ENCODE measurements at places on chromosomes 6 and 20.

- no peak for DNase-seq
These were observed 205.0 kb upstream of the KCNQ5 start for GRCh38 chr6:72416744-72417465.

GRCh38 chr20:55160037-55160436 lies 684.6 kb downstream of the DOK5 start:
- DNase-seq, result no peak

DNA sequence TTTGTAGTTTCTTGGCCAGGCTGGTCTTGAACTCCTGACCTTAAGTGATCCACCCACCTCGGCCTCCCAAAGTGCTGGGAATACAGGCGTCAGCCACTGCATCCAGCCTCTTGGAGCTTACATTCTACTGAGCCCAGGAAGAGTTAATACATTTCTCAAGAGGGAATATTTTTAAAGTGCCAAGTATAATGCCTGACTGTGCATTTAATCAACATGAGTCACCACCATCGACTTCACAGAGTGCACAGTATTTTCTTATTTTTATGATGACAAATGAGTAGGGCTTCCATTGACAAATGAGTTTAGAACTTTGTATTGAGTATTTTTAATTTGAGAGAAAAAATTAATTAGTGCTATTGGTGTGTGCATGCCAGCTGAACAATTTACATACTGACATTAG lies 72.2 kb downstream of the SASH1 start:
- DNase-seq, result no peak

- no peak for DNase-seq
These were observed 283.9 kb downstream of the FOXC1 start for GRCh38 chr6:1893470-1894130.

DNA sequence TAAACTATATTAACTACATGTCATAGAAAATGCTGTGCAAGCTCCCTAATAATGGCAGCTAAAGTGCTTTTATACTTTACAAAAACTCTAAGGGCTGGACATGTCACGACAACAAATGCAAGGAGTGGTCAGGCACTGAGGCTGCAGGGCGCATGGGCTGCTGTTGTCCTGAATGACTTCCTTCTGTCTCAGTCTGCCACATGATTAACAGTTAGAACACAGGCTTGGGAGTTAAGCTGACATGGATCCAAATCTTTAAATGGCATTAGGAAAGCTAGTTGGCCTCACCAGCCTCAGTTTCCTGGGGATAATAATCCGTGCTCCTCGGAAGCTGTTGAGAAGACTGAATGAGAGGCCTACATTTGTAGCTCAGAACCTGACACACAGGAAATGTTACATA lies 57.4 kb downstream of the PREP start:
- no peak for DNase-seq

GRCh38 chr6:142647449-142648035 lies 297.4 kb downstream of the HIVEP2 start:
- no peak for DNase-seq

DNA sequence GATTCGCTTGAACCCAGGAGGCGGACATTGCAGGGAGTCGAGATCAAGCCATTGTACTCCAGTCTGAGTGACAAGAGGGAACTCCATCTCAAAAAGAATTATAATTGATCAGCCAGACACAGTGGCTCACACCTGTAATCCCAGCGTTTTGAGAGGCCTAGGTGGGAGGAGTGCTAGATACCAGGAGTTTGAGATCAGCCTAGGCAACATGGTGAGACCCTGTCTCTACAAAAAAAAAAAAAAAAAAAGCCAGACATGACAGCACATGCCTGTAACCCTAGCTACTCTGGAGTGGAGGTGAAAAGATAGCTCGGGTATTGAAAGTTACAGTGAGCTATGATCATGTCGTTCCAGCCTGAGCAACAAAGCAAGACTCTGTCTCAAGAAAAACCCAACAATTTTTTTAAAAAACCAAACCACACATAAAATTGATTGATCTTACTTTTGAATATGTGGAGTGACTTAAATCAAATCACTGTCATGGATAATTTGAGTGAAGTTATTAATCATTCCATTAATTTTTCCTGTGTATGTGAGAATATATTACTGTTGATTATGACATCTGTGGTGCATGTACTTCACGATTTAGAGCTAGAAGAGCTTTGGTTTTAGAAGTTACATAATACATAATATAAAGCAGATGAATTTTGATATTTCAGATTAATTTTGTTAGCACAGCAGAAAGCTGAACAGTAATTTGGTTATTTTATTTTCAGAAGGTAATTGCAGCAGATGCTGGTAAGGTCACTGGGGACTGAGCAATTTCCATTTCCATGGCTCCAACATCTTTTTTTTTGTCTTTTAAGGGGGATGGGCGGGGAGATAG lies 34.4 kb downstream of the NCOA7 start:
- no peak for DNase-seq

DNA sequence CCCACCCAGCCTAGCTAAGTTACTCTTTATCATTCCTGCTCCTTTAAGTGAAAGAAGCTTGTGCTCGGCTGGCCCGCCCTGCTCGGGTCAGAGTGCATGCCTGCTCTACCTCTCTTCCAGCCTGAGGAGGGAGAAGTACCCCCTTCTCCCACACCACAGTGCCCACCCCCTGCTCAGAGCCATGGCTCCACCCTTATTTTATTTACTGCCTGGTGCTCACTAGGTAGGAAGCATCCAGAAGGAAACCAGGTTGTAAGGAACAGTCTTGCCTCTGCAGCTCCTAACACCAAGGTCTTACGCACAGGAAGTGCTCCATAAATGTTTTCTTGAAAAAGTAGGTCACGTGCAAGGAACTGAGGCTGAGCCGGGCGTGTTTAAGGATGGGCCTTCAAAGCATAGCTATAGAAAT lies 105.7 kb upstream of the SNX9 start:
- DNase-seq, result no peak

DNA sequence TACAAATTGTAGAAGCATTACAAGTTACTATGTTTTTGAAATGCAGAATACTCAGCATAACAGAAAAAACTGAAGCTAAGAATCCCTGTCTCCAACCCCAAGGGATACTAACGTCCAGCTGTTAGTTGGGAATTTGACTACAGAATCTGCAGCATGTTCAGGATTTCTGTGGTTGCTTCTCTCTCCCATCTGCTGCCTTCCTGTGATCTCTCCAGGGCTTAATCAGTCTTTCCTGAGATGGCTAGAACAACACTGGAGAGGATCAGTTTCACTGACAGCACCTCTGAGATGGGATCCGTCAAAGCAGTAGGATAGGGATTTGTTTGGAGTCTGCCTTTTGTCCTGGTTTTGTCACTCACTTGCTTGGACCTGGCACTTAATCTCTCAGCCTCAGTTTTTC lies 73.3 kb upstream of the NUP153 start:
- no peak for DNase-seq

DNA sequence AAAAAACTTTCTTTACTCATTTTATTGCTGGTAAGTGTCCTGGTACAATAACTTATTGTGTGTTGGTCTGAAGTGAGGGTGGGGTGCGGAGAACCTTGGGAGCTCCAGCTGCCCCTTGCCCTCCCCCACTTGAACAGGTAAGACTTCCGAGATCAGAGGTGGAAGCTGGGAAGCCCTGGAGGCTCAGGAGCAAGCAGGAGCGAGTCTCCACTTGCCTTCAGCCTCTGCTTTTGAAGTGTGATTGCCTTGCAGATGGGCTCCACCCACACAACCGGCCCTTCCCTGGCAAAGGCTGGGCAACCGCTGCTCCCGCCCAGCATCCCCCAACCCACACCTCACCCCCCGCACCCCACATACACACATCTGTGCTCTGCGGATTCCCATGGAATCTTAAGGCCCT lies 179.6 kb downstream of the TFAP2C start:
- DNase-seq, result no peak

DNA sequence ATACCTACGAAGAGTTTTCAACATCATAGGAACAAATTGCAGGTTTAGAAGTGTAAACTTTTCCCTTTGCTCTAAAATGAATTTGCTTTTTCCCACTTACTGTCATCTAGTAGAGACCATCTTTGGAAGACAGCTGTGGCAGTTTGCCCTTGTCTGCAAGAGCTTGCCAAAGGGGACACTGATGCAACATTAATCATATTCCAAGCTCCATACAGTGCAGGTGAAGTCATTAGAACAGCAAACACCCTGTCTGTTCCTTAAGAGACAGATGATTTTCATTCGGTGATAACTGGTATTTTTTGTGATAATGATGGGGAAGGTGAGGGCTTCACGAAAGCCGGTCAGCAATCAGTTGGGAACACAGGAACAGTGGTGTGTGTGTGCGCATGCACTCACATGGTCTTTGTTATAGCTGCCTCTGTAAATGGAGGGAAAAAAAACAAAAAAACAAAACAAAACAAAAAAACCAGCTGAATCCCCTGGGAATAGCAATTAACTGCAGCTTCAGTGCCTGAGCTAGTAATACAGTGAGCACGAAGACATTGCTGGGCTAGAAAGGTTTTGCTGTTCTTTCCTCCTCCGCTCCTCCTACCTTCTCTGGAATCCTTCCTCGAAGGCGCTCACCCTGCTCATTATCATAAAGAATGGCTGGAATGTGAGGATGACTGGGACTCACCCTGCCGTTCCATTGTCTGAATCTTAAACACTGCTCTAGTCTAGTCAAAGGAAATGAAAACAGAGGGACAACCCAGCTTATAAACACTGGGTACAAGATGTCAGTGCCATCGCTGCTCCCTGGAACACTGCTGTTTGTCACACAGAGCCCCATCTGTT lies 35.2 kb upstream of the KIF13A start:
- no peak for DNase-seq

- no peak for DNase-seq
These were observed 110.0 kb downstream of the PHACTR1 start for GRCh38 chr6:12826584-12826983.

GRCh38 chr6:96652552-96652951 lies 89.6 kb downstream of the FHL5 start:
- no peak for DNase-seq

- no peak for DNase-seq
These were observed 31.8 kb downstream of the SAMD3 start for GRCh38 chr6:130190701-130191690.

DNA sequence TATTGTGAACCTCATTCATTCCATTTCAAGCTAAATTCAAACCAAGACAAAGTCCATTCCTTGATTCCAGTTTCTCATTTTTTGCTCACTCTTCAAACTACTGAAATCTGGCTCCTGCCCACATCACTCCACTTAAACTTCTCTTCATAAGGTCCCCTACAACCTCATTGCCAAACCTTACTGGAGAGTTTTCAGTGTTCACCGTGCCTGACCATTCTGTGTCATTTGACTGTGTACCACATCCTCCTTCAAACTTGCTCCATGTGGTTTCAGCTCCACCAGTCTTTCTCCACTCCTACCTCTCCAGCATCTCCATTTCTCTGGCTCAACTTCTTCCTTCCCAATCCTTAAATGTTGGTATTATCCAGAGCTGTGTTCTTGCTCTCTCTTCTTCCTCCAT lies 38.5 kb upstream of the TAB2 start:
- no peak for DNase-seq

- DNase-seq, result peak; percentile 25
These were observed 50.9 kb upstream of the DACT2 start for GRCh38 chr6:168370310-168370991.

DNA sequence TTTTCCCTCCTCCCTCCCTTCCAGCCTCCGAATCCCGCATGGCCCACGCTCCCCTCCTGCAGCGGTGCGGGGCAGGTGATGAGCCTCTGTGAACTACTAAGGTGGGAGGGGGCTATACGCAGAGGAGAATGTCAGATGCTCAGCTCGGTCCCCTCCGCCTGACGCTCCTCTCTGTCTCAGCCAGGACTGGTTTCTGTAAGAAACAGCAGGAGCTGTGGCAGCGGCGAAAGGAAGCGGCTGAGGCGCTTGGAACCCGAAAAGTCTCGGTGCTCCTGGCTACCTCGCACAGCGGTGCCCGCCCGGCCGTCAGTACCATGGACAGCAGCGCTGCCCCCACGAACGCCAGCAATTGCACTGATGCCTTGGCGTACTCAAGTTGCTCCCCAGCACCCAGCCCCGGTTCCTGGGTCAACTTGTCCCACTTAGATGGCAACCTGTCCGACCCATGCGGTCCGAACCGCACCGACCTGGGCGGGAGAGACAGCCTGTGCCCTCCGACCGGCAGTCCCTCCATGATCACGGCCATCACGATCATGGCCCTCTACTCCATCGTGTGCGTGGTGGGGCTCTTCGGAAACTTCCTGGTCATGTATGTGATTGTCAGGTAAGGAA lies at the start of gene OPRM1:
Gene OPRM1, plus strand, starts transcription at position 10 of the 612 bp plus-strand sequence. Its CDS starts 305 bp downstream, at position 315.
- peak; percentile 4 for DNase-seq

- no peak for DNase-seq
These were observed 110.2 kb upstream of the CST7 start for GRCh38 chr20:24838546-24839535.

GRCh38 chr20:51861726-51862466 lies 59.6 kb upstream of the SALL4 start:
- no peak for DNase-seq

GRCh38 chr6:52983159-52983848 lies 11.8 kb downstream of the GSTA4 start:
- DNase-seq, result no peak

- DNase-seq, result no peak
These were observed 80.5 kb downstream of the YTHDF1 start for GRCh38 chr20:63135411-63135810.

DNA sequence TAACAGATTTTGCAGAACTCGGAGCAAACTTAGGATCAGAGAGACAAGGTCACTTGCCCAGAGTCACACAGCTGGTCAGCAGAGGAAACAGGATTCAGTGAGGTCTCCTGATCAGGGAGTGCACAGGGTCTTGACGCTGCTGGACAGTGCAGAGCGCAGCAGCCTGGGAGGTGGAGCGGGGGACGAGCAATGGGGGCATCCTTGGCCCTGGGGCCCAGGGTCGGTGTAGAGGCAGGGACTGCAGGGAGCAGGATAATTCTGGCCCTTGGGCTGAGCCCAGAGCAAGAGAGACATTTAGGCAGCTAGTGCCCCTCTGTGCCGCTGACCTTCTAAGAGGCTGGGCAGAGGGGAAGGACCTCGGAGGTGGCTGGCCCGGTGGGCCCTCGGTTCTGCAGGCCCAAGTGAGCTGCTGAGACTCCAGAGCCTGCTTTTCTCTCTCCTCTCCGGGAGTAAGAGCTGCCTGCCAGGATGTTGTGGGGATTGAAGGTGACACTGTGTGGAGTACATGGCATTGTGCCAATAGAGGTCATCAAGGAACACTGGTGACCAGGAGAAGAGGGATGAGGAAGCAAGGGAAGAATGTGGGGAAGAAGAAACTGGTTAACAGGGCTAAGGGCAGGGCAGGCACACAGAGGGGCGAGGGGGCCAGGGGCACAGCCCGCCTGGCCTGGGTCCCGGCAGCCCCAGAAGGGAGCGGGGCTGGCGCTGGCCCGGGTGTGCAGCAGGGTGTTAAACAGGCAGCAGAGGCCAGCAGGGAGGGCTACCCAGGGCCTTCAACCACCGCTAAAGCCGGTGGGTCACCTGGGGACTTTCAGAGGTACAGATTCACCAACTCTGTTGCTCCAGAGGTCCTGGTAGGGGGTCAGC lies 122.0 kb downstream of the AGPAT4 start:
- no peak for DNase-seq

GRCh38 chr6:142534076-142534475 lies 232.3 kb downstream of the ADGRG6 start:
- DNase-seq, result no peak
